ENCODE measurements at places on chromosomes 2 and 18. TPM values are rescaled to one million over a fixed set of nuclear protein-coding genes. Genes with fewer than 3 reads are reported as not detected.

TRIM43 gene
- polyA plus RNA-seq = not detected

PLGLB1 gene
- 7.0 TPM for polyA plus RNA-seq

MYL12A gene
- 675 TPM for polyA plus RNA-seq

MYOM1 gene
- polyA plus RNA-seq = 6.2 TPM

CTAGE1 gene
- polyA plus RNA-seq = not detected

CXCR1 gene
- polyA plus RNA-seq = 0.70 TPM
